ENCODE measurements at places on chromosomes 7 and 10.
A peak's percentile ranks its signal among the peaks of the same experiment; 100 is the strongest.

DNA sequence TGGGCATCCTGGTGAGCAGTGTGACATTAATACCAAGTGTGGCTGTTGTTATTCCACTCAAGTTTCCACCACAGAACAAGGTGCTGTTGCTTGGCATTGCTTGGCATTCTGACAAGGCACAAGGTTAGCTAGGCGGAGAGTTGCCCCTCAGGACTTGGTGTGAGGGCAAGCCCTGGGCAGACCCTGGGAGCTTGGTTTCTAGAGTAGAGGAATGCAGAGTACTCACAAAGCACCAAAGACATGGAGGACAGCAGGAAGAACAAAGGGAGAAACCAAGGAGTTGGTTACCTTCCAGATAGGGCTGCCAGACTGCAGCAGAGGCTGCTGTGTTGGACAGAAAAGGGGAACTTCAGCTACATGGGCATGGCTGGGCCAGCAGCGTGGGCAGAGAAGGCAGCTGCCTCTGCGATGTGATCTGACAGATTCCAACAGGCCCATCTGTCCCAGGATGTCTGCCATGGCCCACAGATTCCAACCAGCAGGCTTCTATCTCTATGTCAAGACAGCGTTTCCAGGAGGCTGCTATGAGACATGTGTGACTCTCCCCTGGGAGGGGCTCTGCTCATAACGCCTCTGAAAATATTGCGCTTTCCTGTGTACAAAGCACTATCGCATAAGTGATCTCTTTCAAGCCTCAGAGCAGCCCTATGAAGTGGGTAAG, 1.8 kb downstream of the GOLGA7B start:
- H3K4me1 ChIP-seq = peaks cover 5% of the 10 kb centered on the region
- H3K27me3 ChIP-seq = peaks cover 82% of the 10 kb centered on the region
- DNase-seq = no peak
- no peak overlapping the region for H3K4me3 ChIP-seq

GRCh38 chr7:116173051-116174028, 37.0 kb upstream of the TES start:
- DNase-seq = peak; percentile 30
- H3K27ac ChIP-seq = no peak overlapping the region
- peaks cover 9% of the 10 kb centered on the region for H3K4me1 ChIP-seq
- peaks cover 8% of the 10 kb centered on the region for H3K36me3 ChIP-seq
- peaks cover 43% of the 10 kb centered on the region for H3K27me3 ChIP-seq

GRCh38 chr7:22826593-22826992, 3.9 kb upstream of the TOMM7 start:
- no peaks in the 10 kb centered on the region for H3K36me3 ChIP-seq
- H3K27ac ChIP-seq = no peak overlapping the region
- no peak overlapping the region for H3K4me3 ChIP-seq
- no peak for DNase-seq
- peaks cover 30% of the 10 kb centered on the region for H3K27me3 ChIP-seq

GRCh38 chr10:128877936-128878335, 589.1 kb upstream of the MGMT start:
- no peaks in the 10 kb centered on the region for H3K4me1 ChIP-seq
- peaks cover 7% of the 10 kb centered on the region for H3K27me3 ChIP-seq
- H3K4me3 ChIP-seq = no peak overlapping the region
- H3K27ac ChIP-seq = no peak overlapping the region
